ENCODE measurements at places on chromosomes 6 and 20. TPM values are rescaled to one million over a fixed set of nuclear protein-coding genes. Genes with fewer than 3 reads are reported as not detected.

GRCh38 chr6:135667691-135668455 lies 170.3 kb upstream of the AHI1 start:
- no peak for DNase-seq
- peaks cover 3% of the 10 kb centered on the region for H3K27me3 ChIP-seq
- no peaks in the 10 kb centered on the region for H3K36me3 ChIP-seq
- no peak overlapping the region for H3K4me3 ChIP-seq
- no peaks in the 10 kb centered on the region for H3K4me1 ChIP-seq

- no peaks in the 10 kb centered on the region for H3K4me1 ChIP-seq
- H3K27ac ChIP-seq, result no peak overlapping the region
- no peaks in the 10 kb centered on the region for H3K36me3 ChIP-seq
- DNase-seq, result no peak
- H3K4me3 ChIP-seq, result no peak overlapping the region
- H3K27me3 ChIP-seq, result no peaks in the 10 kb centered on the region
Measured at GRCh38 chr6:114276783-114277182, 66.0 kb downstream of the HS3ST5 start.

- no peak for DNase-seq
- H3K4me3 ChIP-seq, result no peak overlapping the region
- no peak overlapping the region for H3K27ac ChIP-seq
- H3K27me3 ChIP-seq, result no peaks in the 10 kb centered on the region
- no peaks in the 10 kb centered on the region for H3K36me3 ChIP-seq
- no peaks in the 10 kb centered on the region for H3K4me1 ChIP-seq
Measured at GRCh38 chr6:81996414-81996813, 243.9 kb upstream of the TENT5A start.

GRCh38 chr6:148649454-148649963 lies 97.3 kb upstream of the UST start:
- no peak overlapping the region for H3K4me3 ChIP-seq
- H3K4me1 ChIP-seq, result no peaks in the 10 kb centered on the region

DNA sequence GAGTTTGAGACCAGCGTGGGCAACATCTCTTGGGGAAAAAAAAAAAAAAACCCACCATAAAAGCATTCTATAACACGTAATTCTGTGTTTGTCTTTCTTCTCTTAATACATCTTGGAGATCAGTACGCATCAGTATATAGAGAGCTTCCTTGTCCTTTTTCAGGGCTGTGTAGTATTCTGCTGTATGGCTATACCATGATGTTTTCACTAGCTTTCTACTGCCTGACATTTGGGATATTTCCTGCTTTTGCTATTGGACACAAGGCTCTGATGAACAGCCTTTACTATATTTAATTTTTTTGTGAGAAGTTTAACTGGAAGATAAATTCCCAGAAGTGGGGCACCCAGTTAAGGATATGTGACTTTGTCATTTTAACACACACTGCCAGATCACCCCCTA lies 7.0 kb downstream of the TRIB3 start:
- no peak overlapping the region for H3K4me3 ChIP-seq
- H3K36me3 ChIP-seq, result peaks cover 28% of the 10 kb centered on the region
- no peak overlapping the region for H3K27ac ChIP-seq
- H3K4me1 ChIP-seq, result no peaks in the 10 kb centered on the region
- no peaks in the 10 kb centered on the region for H3K27me3 ChIP-seq

- no peaks in the 10 kb centered on the region for H3K36me3 ChIP-seq
- peaks cover 28% of the 10 kb centered on the region for H3K27me3 ChIP-seq
- H3K4me1 ChIP-seq, result no peaks in the 10 kb centered on the region
Measured at GRCh38 chr6:40894962-40895799, 143.8 kb downstream of the UNC5CL start.

DNA sequence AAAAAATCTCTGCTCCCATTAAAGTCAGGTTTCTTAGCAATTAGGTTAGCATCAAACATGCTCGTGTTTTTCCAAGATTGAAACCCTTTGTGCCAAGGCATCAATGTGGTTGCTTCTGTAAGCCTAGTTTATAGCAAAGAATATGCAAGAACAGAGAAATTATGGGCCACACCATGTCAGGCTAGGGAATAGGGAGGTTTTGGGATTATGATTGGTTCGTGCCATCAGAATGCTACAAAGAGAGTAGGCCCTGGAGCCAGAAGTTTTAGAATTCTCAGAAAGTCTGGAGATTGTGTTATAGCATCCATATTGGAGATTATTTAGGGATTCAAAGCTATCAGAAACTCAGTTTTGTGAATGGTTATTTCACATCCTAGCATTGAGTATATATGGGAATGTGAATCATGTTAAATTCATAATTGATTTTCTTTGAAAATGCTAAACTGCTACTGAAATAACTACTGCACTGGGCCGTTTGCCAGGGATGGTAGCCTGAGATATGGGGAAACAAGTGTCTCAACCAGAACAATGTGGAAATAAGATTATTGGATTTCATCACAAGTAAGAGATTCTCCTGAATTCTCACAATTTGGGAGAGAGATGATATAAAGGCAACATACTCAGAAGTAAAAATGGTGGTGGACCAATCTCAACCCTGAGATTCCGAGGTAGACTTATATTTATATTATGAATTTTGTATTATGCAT lies 45.3 kb downstream of the ZNF292 start:
- DNase-seq, result no peak
- H3K36me3 ChIP-seq, result no peaks in the 10 kb centered on the region
- H3K4me3 ChIP-seq, result no peak overlapping the region

DNA sequence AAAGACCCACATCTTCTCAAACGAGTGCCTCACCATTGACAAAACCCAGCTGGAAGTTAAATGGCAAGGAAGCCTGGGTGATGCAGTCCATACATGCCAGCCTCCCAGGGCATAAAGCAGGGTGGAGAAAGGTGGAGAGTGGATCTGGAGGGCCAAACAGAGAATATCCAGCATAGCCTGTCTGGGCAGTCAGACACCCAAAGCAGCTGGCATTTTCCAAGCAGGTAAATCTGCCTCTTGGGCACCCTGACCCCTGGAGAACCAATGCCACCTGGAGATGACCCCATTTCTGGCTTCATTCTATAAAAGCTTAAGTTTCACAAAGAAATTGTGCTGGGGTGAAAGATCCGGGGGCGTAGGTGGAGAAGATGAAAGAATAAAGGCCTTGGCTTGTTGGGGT lies 5.1 kb upstream of the SRPK1 start:
- peaks cover 5% of the 10 kb centered on the region for H3K4me1 ChIP-seq
- no peaks in the 10 kb centered on the region for H3K27me3 ChIP-seq
- no peak for DNase-seq
- H3K27ac ChIP-seq, result no peak overlapping the region

- peaks cover 11% of the 10 kb centered on the region for H3K4me1 ChIP-seq
- no peak for DNase-seq
- H3K27me3 ChIP-seq, result peaks cover 7% of the 10 kb centered on the region
- H3K36me3 ChIP-seq, result no peaks in the 10 kb centered on the region
Measured at GRCh38 chr20:18790787-18791186, 22.8 kb upstream of the SCP2D1 start.

DNA sequence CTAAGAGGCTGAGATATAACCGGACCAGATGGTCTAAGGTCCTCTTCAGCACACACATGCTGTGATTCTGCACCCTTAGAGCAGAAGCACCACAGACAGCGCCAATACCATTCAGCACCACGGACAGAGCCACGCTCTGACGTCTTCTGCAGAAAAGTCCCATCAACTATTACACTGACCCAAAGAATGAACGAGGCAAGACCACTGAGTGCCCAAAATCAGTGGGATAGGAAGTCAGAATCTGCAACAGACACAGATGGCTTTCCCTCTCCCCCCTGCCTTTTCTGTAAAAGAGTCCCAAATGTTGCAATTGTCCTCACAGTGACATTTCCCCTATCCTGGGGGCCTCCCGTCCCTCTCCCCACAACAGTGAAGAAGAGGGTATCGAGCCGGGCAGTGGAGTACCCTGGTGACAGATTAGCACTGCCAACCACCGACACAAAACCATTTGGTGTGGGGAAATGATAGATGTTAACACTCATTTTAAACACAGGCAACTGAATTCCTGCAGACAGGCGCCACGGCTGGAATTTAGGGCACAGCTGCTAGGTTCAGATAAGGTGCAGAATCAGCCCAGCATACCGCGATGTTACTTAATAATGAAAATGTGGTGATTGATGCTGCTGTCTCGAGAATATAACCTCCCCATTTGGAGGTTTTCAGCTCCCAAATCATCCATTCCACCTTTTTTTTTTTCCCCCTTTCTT lies 66.6 kb upstream of the CTNNBL1 start:
- no peak overlapping the region for H3K4me3 ChIP-seq
- peaks cover 7% of the 10 kb centered on the region for H3K27me3 ChIP-seq
- DNase-seq, result peak; percentile 6
- no peak overlapping the region for H3K27ac ChIP-seq
- H3K36me3 ChIP-seq, result no peaks in the 10 kb centered on the region

DNA sequence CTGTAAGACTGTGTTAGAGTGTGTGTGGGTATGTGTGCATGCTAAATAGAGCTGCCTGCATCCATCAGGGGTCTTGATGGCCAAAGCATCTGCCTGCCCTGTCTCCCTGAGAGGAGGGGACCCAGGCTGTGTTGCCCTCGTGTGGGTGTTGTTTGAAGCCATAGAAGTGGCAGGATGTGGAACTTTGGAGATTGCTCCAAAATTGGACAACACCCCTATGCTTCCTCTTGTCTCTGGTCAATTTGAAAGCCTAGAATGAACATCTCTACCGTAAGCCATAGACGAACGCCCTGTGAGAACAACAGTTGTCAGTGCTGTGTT lies 82.6 kb downstream of the ASXL1 start:
- peaks cover 75% of the 10 kb centered on the region for H3K36me3 ChIP-seq
- H3K27me3 ChIP-seq, result no peaks in the 10 kb centered on the region
- no peak overlapping the region for H3K27ac ChIP-seq
- H3K4me1 ChIP-seq, result peaks cover 4% of the 10 kb centered on the region

- no peak overlapping the region for H3K4me3 ChIP-seq
- H3K27me3 ChIP-seq, result no peaks in the 10 kb centered on the region
- no peak overlapping the region for H3K27ac ChIP-seq
- H3K36me3 ChIP-seq, result no peaks in the 10 kb centered on the region
- peaks cover 35% of the 10 kb centered on the region for H3K4me1 ChIP-seq
Measured at GRCh38 chr6:45591306-45591705, 213.6 kb upstream of the SUPT3H start.

- H3K27ac ChIP-seq, result no peak overlapping the region
- no peaks in the 10 kb centered on the region for H3K27me3 ChIP-seq
- H3K4me1 ChIP-seq, result peaks cover 10% of the 10 kb centered on the region
Measured at GRCh38 chr6:12137480-12137879, 125.4 kb downstream of the HIVEP1 start.

- peaks cover 3% of the 10 kb centered on the region for H3K27me3 ChIP-seq
- no peaks in the 10 kb centered on the region for H3K36me3 ChIP-seq
- H3K4me3 ChIP-seq, result no peak overlapping the region
Measured at GRCh38 chr6:112311950-112312547, 35.1 kb upstream of the RFPL4B start.

- no peak overlapping the region for H3K27ac ChIP-seq
- H3K4me3 ChIP-seq, result no peak overlapping the region
- no peak for DNase-seq
- H3K36me3 ChIP-seq, result no peaks in the 10 kb centered on the region
- no peaks in the 10 kb centered on the region for H3K4me1 ChIP-seq
- H3K27me3 ChIP-seq, result no peaks in the 10 kb centered on the region
Measured at GRCh38 chr6:148509800-148510581, 167.4 kb downstream of the SASH1 start.

- peak overlapping the region; percentile 46 for H3K4me3 ChIP-seq
- H3K4me1 ChIP-seq, result peaks cover 28% of the 10 kb centered on the region
- peak overlapping the region; percentile 82 for H3K27ac ChIP-seq
- DNase-seq, result no peak
Measured at GRCh38 chr6:159981403-159982245, 12.7 kb downstream of the IGF2R start.

DNA sequence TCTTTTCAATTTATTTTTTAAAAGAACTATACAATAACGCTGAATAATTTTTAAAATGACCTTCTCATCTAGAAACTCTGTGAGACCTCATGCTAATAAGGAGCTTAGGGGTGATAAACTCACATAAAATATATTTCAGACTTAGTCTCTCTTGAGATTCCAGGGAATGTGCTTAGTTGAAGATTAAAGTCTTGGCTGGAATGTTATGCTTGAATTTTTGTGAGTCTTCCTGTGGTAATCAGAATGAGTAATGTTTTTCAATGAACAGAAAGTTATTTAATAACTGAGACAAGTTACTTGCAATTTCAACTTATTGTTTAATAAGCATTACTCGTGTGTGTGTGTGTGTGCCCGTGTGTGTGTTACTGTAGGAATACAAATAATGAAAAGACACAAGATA lies 379.9 kb upstream of the EPHA7 start:
- no peaks in the 10 kb centered on the region for H3K4me1 ChIP-seq
- no peaks in the 10 kb centered on the region for H3K36me3 ChIP-seq
- no peak overlapping the region for H3K4me3 ChIP-seq
- no peaks in the 10 kb centered on the region for H3K27me3 ChIP-seq
- DNase-seq, result no peak

GRCh38 chr6:168095171-168095691 lies 16.2 kb upstream of the FRMD1 start:
- no peaks in the 10 kb centered on the region for H3K4me1 ChIP-seq
- H3K36me3 ChIP-seq, result no peaks in the 10 kb centered on the region
- H3K4me3 ChIP-seq, result no peak overlapping the region
- DNase-seq, result no peak

DNA sequence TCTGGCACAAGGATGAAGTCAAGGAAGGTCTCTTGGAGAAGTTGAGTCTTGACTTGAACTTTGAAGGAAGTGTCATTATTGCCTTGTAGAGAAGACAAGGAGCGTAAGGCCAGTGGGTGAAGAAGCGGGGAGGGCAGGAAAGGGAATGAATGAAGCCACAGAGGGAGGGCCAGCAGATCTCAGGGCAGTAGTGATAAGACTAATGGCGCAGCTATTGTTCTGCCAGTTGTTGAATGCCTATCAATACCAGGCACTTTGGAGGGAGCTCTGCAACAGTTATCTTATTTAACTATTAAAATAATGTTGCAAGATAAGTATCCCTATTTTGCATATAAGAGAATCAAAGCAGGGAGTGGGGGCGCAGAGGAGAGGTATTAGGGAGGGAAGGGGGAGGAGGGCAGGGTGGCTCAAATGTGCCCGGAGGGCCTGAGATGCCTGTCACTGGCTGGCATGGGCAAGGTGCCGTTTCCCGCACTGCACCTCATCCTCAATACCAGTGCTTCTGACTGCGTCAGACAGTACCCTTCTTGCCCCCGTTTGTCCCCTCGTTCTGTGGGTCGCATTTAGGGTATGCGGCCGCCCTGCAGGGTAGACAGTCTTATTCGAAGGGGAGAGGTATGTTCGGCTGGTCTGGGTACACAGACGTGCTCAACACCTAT lies 109.8 kb downstream of the ZDHHC14 start:
- no peak overlapping the region for H3K4me3 ChIP-seq
- DNase-seq, result no peak
- H3K27ac ChIP-seq, result no peak overlapping the region
- H3K27me3 ChIP-seq, result no peaks in the 10 kb centered on the region
- H3K36me3 ChIP-seq, result no peaks in the 10 kb centered on the region

The RAB22A gene
- total RNA-seq, result 15.3 TPM

The HLA-DPA1 gene
- 29.6 TPM for total RNA-seq

The LY6G6C gene
- total RNA-seq, result not detected

The ELOVL4 gene
- 0.79 TPM for total RNA-seq

The CDSN gene
- not detected for total RNA-seq

The OPRL1 gene
- total RNA-seq, result 1.2 TPM

Measured in T-cell (primary cell).